Stimulated activated CD4-positive, alpha-beta T cell treated with anti-CD3 and anti-CD28 coated beads, Interleukin-4, amount 100 ng/mL, for 4 hours (primary cell): ENCODE measurements at places on chromosomes 1 and 21.

- no peak for DNase-seq
Observed at GRCh38 chr21:26935977-26936376, 30.9 kb downstream of the ADAMTS5 start.

DNA sequence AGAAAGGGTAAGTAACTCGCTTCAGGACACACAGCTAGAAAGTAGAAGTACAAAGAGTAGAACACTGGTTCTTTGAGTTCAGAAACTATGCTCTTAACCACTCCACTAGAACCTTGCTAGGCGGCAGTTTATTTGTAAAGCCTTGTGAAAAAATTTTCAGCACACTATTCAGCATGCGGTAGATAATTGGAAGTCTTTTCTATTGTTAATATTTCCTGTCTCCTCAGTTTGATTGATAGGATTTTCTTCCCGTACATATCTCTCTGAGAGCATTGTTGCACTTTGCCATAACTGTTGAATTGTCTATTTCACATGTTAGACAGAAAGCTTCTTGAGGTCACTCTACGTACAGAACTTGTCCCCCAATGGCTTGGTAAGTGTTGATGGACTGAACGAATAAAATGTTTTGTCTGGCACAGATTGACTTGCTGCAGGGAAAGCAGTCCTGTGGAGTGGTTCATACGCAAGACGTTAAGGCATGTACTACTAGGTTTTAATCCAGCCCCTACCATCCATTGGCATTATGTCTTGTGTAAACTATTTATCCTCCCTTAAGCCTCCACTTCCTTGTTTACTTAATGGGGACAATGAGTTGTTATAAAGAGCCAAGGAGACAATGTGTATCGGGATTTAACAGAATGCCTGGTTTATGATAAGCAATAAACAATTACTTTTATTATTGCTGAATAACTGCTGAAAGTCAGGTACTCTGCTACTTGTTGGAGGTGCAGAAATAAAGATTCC, 35.8 kb downstream of the C1orf21 start:
- DNase-seq: no peak

GRCh38 chr21:37710546-37711285, 205.5 kb downstream of the KCNJ6 start:
- DNase-seq: no peak

GRCh38 chr1:93061895-93062792, 16.9 kb upstream of the MTF2 start:
- DNase-seq: peak; percentile 11

- no peak for DNase-seq
Observed at GRCh38 chr1:15610167-15610566, 7.1 kb upstream of the DDI2 start.

- DNase-seq: no peak
Observed at GRCh38 chr1:213329406-213330008, 278.5 kb downstream of the RPS6KC1 start.

GRCh38 chr21:15443740-15444117, 286.1 kb upstream of the USP25 start:
- no peak for DNase-seq

- DNase-seq: no peak
Observed at GRCh38 chr1:187281085-187281484, 452.3 kb downstream of the PLA2G4A start.

DNA sequence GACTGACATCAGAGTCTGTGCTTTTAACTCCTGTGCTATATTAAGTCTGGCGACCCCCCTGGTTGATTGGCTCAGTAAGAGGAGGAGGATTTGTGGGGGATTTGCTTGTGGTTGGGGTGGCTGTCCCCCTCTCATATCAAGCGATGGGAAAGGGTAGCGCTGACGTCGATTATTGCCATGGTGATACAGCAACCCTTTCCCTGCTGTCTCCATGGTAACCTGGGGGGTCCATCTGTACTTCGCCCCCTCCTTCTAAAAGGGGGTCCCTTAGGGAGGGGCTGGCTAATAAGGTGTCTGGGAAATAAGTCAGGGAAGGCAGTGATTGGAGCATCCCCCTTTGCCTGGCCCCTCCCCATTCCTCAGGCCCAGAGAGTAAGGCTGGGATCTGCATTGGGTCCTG, 4.7 kb downstream of the FAM229A start:
- no peak for DNase-seq

- DNase-seq: no peak
Observed at GRCh38 chr21:46035809-46036695, 54.5 kb downstream of the COL6A1 start.

DNA sequence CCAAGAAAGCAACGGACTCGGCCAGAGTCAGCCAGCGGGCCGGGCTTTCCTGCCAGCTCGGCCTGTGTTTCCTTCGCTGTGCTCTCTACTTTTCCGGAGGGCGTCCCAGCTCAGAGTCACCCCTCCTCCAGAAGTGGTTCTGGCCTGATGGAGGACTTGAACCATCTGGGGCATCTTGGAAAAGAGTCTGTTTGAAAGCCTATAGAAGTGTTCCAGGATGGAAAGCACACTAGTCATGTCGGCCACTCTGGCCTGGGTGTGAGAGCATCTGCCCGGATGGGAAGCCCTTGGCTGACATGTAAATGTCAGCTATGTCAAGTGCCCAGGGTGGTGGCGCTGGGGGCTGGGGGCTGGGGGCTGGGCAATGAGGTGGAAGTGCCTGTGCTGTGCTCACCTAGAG, 113.4 kb downstream of the DHRS3 start:
- DNase-seq: no peak

GRCh38 chr1:230368871-230369270, 57.3 kb downstream of the PGBD5 start:
- DNase-seq: no peak

GRCh38 chr1:46466477-46467182, 23.0 kb upstream of the DMBX1 start:
- DNase-seq: no peak

DNA sequence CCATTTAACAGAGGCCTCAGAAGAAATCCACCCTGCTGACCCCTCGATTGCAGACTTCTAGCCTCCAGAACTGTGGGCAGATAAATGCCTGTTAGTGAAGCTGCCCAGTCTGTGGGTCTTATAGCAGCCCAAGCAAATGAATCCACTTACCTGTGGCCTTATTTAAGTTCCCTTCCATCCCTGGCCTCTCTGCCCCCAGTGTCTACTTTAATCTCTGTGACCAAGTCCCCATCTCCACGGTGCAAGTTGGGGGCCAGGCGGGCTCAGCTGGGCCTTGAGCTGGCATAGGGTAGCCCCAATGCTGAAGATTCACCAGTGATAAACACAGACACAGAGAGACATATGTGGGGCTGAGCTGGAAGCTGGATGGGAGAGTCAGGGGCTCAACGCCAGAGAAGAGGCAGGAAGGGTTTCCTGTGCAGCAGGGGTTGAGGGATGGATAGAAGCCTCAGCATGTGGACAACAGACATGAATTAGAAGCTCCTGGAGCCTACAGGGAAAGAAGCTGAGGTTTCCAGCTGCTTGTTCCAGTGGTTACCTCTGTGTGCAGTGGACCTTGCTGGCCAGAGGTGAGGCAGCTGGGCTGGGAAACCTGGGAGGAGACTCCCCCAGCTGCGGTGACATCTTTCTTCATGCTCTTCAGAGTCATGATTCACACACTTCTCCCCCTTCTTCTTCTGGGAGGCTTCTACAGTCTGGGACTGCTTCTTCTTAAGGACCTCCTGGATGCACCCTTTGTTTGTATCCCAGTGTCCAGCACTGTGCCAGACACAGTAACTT, 13.4 kb upstream of the B3GALT5 start:
- DNase-seq: no peak

GRCh38 chr1:75768016-75768415, 18.0 kb upstream of the RABGGTB start:
- no peak for DNase-seq
